ENCODE measurements at places on chromosomes 4 and X. TPM values are rescaled to one million over a fixed set of nuclear protein-coding genes. Genes with fewer than 3 reads are reported as not detected.
A peak's percentile ranks its signal among the peaks of the same experiment; 100 is the strongest.

MAP9 gene
- polyA plus RNA-seq: 21.7 TPM

SFRP2 gene
- 10.3 TPM for polyA plus RNA-seq

DNA sequence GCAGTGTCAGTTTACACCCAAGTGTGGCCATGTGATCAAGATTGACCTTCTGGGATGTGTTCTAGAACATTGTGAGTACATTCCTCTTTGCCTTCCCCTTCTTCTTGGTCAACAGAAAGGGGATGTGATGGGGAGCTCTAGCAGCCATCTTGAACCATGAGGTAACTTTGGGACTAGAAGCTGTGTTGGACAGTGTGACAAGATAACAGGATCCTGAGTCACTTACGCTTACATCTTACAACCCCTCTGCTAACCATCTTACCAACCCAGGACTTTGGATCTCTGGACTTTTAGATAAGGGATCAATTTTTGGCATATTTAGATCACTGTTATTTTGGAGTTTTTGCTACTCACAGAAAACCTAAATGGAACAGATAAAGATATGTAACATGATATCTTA is 625.6 kb downstream of the BCOR start:
- no peak for DNase-seq

DNA sequence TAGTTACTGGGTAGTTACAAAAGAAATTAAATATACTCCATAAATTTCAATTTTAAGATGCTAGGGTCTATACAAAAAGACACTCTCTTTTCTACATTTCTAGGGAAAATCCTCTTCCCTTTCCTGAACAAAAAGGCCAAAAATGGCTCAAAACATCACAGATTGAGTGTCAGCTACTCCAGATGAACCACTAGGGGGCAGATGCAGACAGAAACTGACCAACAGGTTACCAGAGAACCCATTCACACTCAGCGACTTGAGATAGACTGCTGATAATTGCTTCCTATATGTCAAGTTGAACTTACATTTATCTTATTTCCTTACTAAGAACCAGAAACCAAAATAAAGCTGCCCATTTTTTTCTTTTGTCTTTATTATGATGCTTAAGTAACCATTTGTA is 83.4 kb upstream of the MID1IP1 start:
- DNase-seq: no peak

DNA sequence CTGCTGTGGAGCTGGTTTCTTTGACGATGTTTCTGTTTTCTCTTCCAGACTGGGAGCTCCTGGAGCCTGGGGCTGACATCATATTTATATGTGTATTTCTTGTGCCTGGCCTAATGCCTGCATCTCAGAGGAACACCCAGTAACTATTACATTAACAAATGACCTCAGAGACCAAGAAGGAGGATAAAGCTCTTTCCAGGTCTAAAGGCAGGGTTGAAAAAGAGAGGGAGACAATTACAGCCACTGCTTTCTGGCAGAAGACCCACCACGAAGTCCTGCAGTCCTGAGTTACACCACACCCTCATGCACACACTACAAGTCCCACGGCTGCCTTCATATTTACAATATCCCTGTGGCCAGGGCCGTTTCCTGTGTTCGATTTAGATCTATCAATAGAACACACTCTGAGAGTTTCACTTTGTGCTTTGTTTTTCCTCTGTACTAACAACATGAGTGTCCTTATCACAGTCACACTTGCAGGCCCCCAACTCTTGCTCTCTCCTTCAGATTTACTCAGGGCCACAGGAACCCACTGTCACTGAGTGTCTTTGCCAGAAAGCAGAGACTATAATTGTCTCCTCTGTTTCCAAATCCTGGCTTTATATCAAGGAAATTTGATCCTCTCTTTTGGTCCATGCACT is 535.5 kb downstream of the MID1IP1 start:
- peak; percentile 62 for DNase-seq

DNA sequence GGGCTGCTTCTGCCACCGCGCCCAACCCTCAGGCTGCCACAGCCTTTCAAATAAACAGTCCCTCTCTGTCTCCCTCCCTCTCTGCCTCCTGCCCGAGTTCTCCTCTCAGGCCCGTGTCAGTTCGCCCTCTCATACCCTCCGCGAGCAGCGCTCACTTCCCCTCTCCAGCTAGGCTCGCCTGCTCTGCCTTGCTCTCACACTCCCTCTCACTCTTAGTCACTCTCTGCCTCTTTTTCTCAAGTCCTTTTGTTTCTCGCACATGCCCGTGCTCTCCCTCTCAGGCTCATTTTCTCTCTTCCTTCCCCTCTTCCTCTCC is 3.2 kb downstream of the EFNB1 start:
- DNase-seq: peak; percentile 40
